ENCODE measurements at places on chromosomes 2 and 18.

GRCh38 chr2:39243469-39244123, at the start of gene CDKL4:
CDKL4 (minus strand) TSS chr2:39243970.
- no peak for DNase-seq

- DNase-seq = no peak
Measured at GRCh38 chr2:150391779-150392178, 95.7 kb downstream of the RND3 start.

DNA sequence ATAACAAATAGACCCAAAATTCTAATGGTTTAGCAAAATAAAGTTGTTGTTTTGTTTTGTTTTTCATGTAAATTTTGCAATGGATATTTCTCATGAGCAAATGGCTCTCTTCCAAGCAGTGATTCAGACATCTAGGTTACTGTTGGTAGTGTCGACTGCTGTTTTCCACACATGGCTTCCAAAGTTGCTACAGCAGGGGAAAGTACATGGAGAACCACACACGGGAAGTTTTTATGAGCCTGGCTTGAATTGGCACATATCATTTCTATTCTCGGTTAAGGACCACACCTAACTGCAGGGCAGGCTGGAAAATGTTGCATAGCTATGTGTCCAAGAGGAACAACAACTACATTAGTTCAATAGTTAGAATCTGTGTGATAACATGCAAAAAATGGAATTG, 262.1 kb downstream of the GALNT13 start:
- peak; percentile 14 for DNase-seq

DNA sequence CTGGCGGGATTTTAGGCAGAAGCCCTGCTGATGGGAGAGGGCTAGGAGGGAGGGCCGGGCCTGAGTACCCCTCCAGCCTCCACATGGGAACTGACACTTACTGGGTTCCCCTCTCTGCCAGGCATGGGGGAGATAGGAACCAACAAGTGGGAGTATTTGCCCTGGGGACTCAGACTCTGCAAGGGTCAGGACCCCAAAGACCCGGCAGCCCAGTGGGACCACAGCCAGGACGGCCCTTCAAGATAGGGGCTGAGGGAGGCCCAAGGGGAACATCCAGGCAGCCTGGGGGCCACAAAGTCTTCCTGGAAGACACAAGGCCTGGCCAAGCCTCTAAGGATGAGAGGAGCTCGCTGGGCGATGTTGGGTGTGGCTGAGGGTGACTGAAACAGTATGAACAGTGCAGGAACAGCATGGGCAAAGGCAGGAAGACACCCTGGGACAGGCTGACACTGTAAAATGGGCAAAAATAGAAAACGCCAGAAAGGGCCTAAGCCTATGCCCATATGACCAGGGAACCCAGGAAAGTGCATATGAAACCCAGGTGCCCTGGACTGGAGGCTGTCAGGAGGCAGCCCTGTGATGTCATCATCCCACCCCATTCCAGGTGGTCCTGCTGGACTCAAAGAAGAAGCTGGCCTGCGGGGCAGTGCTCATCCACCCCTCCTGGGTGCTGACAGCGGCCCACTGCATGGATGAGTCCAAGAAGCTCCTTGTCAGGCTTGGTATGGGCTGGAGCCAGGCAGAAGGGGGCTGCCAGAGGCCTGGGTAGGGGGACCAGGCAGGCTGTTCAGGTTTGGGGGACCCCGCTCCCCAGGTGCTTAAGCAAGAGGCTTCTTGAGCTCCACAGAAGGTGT, 8.5 kb downstream of the PROC start:
- no peak for DNase-seq

DNA sequence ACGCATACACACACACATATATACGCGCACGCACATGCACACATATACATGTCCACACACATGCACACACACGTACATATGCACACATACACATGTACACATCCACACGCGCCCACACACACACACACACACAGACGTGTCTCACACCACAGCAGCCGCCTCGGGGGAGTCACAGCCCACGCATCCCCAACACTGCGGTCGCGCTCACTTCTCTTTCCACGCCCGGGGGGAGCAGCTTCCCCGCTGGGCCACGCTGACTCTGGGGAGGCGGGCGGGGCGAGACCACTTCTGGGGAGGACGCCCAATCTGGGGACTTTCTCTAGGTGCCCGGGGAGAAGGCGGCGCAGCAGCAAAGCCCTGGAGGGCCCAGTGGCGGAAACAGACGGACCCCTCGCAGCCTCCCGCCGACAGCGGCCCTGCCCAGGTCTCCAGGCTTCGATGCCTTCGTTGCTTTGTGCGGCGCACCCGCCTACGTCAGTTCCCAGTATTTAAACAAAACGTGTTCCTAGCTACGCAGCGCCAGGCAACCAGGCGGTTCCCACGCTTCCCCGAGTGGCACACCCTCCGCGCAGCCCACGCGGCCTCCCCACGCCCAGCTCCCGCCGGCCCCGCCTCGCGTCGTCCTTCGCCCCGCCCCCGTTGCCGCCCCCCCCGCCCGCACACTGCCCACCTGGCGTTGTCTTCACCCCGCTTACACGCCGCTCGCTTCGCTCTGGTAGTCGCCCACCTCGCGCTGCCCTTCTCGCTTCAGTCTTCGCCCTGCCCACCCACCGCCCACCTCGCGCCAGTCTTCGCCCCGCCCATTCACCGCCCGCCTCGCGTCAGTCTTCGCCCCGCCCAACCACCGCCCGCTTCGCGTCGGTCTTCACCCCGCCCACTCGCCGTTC, 810 bp upstream of the RBFA start:
- peak; percentile 15 for DNase-seq

DNA sequence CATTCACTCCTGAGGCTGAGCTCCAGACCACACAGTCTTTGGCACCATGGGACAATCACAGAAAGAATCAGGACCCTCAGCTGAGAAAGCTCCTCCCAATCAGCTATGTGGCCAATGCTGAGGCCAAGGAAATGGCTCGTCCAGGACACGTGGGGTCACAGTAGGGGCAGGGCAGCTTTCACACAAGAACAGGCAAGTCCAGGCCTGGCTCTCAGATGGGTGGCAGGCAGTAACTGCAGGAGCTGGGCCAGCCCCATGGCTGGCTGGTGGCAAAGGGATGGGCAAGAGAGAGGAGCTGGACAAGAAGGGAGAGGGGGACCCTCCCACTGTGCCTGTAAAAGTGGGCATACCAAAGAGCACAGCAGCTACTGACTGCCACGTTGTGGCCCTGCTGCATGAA, 12.2 kb upstream of the EDAR start:
- peak; percentile 63 for DNase-seq

- DNase-seq = no peak
Measured at GRCh38 chr2:41101281-41101680, 649.4 kb upstream of the SLC8A1 start.

Data from bronchial epithelial cell (primary cell).